ENCODE measurements at places on chromosomes 4 and X. TPM values are rescaled to one million over a fixed set of nuclear protein-coding genes. Genes with fewer than 3 reads are reported as not detected.

Gene SLC9B2
- total RNA-seq: 14.5 TPM

Gene SLIT2
- 0.21 TPM for total RNA-seq

Gene MSMO1
- 692 TPM for total RNA-seq

Gene SLC7A11
- 98.0 TPM for total RNA-seq

Gene DSPP
- not detected for total RNA-seq

Gene IBSP
- total RNA-seq: not detected

Gene NKX3-2
- not detected for total RNA-seq

Gene SSX4B
- not detected for total RNA-seq

Gene PCDH18
- under 0.01 TPM for total RNA-seq

Gene FAM236A
- total RNA-seq: not detected

Gene BST1
- not detected for total RNA-seq

Gene FMR1NB
- not detected for total RNA-seq

Gene GRIA3
- 0.24 TPM for total RNA-seq

Gene SRPX
- 1.9 TPM for total RNA-seq

Gene MAGEA2
- total RNA-seq: not detected

Gene WDR45
- total RNA-seq: 37.4 TPM

Gene CXCR3
- total RNA-seq: not detected

Gene AMBN
- total RNA-seq: not detected

Gene DRD5
- not detected for total RNA-seq

Gene ADAMTS3
- 3.9 TPM for total RNA-seq

Gene ABCD1
- 3.4 TPM for total RNA-seq

Gene C4orf50
- not detected for total RNA-seq

Gene IL21
- not detected for total RNA-seq

Gene RNF175
- not detected for total RNA-seq

Gene SFRP2
- not detected for total RNA-seq

Gene CLCN4
- total RNA-seq: 2.4 TPM

Gene FGB
- total RNA-seq: not detected

Gene XKRX
- 0.24 TPM for total RNA-seq

Gene DCHS2
- not detected for total RNA-seq

Gene LUZP4
- total RNA-seq: not detected

Gene GUCY1A1
- total RNA-seq: 0.64 TPM

Gene SASH3
- total RNA-seq: not detected

Gene FRAS1
- total RNA-seq: 5.8 TPM

Gene SOWAHB
- 28.2 TPM for total RNA-seq

Gene GRSF1
- 94.7 TPM for total RNA-seq

Gene TEX13B
- not detected for total RNA-seq

Gene KLHL15
- 2.2 TPM for total RNA-seq

Gene SHROOM2
- total RNA-seq: 4.6 TPM

Gene DCAF12L2
- total RNA-seq: 0.24 TPM

Gene ZNF630
- total RNA-seq: 3.0 TPM

Gene APELA
- total RNA-seq: not detected

Gene MSANTD1
- total RNA-seq: 0.21 TPM

Gene RHOH
- under 0.01 TPM for total RNA-seq

Gene TLR1
- total RNA-seq: 3.6 TPM

Gene TBL1X
- 17.5 TPM for total RNA-seq

Gene RTL3
- total RNA-seq: not detected

Gene SHROOM4
- total RNA-seq: 0.43 TPM

All from tracheal epithelial cell (primary cell).